ENCODE measurements at places on chromosomes 16 and 17.

- no peak for DNase-seq
Measured at GRCh38 chr17:76271669-76272540, 6.8 kb downstream of the UBALD2 start.

DNA sequence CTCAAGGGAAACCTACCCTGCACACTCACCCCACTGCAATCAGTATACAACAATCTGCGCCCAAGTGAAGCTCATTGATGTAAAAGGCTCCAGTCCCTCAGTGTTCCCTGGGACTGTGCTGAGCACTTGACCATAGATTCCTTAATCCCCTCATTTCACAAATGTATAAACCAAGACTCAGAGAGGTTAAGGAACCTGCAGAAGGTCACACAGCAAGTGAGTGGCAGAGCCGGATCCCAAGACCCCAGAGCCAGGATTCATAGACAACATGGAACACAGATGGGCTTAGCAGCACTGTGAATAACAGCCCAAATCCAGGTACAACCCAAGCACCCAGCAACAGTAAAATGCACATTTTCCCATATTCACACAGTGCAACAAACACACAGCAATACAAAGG lies 225.7 kb downstream of the C16orf78 start:
- DNase-seq = no peak

DNA sequence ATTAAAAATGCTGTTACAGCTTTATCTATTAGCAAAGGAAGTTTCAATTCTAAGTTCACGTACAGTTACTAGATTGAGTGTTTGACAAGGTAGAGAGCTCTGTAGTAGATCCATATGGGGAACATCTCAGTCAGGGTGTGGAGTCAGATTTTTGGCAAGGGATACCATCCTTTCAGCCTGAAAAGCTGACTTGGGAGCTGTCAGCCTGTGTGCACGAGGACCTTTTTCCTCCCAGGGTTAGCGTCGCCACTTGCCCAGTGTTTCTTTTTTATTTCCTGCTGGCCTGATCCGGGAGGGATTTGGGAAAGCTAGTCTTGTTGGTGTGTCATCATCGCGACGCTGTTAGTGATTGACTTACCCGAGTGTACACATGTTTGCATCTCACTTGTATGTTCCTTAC lies 29.5 kb downstream of the WWOX start:
- DNase-seq = no peak

DNA sequence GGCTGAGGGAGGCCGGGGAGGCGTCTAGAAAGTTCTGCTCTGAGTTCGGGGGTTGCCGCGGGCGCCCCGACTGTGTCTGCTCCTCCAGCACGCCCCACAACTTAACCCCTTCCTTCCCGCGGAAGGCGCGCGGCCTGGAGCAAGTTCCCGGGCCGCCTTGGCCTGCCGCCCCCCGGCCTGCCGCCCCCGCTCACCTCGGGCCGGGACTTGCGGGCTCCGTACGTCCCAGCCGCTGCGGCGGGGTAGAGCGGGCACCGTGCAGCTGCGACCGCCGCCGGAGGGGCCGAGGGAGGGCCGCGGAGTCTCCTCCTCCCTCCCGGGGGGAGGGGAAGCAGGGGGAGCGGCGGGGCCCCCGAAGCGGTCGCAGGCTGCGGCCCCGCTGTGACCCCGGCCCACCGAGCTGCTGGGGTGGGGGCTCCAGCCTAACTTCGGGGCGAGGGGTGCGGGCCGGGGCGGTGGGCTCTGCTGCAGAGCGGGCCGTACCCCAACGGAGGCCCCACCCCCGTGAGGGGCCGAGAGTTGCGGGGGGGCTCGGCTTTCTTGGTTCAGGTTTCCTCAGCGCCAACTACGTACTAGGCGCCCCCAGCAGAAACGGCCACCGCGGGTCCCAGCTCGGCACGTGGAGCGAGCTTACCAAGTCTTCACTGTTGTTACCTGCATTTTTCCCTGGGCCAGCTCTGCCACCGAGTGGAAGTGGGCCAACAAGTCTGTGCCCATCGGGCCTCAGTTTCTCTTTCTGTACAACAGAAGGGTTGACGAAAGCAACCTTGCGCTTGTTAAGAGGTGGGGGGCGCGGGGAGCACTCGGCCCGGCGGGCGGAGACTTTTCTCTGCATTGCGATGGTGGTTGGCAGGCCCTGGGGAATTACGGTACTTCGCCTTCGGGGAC lies at the start of gene CCDC102A:
Gene CCDC102A, minus strand, starts transcription at position 266 of the 888 bp plus-strand sequence. CDS start 7,394 bp downstream, outside the sequence.
- DNase-seq = peak; percentile 39

DNA sequence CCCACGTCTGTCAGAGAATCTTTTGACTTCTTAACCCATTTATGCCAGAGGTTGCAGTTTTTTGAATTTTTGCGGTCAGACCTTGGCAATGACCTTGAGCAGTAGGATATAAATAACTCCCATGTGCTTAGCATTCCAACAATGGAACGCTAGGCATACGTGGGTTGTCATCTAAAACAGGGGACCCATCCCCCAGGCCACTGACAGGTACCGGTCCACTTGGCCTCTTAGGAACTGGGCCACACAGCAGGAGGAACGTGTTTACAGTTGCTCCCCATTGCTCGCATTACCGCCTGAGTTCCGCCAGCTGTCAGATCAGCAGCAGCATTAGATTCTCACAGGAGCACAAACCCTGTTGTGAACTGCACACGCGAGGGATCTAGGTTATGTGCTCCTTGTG lies 76.8 kb upstream of the LGALS9 start:
- DNase-seq = no peak

GRCh38 chr17:58370309-58370708 lies 18.3 kb upstream of the SUPT4H1 start:
- no peak for DNase-seq

DNA sequence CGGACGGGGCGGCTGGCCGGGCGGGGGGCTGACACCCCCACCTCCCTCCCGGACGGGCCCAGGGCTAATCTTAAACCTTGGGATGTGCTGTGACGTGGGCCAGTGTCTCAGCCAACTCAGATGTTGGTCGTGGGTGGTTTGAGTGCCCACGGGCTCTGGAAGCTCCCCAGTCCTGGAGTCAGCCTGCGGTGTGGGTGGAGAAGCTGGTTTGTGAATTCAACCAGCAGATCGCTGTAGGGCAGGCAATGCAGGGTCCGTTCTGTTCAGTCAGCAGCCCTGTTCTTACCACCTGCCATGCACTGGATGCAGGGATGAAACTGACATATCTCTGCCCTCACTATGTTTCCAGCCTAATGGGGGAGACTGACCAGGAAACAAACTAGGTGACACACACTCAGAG lies 8.0 kb upstream of the ZNF500 start:
- DNase-seq = no peak

GRCh38 chr17:63240106-63240505 lies 206.0 kb downstream of the CYB561 start:
- DNase-seq = no peak

GRCh38 chr17:68248199-68248825 lies 469 bp downstream of the AMZ2 start:
- DNase-seq = peak; percentile 68

DNA sequence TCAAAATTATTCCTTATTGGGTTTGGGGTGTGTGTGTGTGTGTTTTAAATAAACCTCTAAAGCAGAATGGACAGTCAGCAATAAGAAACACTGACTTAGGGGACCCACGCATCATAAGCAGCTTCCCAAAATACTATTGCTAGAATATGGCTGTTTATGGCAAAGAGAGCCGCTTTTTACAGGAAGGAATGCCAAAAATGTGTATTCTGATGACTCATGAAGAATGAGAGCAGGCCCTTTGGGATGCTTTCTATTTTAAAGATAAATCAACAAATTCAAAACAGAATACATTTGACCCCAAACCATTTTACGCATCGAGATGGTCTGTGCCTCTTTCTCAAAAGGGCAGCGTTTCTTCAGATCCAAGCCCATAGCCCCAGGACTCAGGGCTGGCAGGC lies 37.5 kb downstream of the ARHGAP17 start:
- DNase-seq = no peak

All from OCI-M1 (cell line).